ENCODE measurements at places on chromosomes 4 and X.

- DNase-seq = no peak
- no peak overlapping the region for H3K4me3 ChIP-seq
- H3K27ac ChIP-seq = no peak overlapping the region
- no peaks in the 10 kb centered on the region for H3K4me1 ChIP-seq
Observed at GRCh38 chr4:34850968-34851367, 1393.3 kb downstream of the ARAP2 start.

- no peak overlapping the region for H3K27ac ChIP-seq
- H3K4me1 ChIP-seq = no peaks in the 10 kb centered on the region
- DNase-seq = no peak
- H3K27me3 ChIP-seq = no peaks in the 10 kb centered on the region
- no peaks in the 10 kb centered on the region for H3K36me3 ChIP-seq
Observed at GRCh38 chr4:124322234-124323065, 390.1 kb downstream of the ANKRD50 start.

- H3K4me1 ChIP-seq = peaks cover 24% of the 10 kb centered on the region
- DNase-seq = no peak
- no peaks in the 10 kb centered on the region for H3K36me3 ChIP-seq
- H3K27ac ChIP-seq = no peak overlapping the region
Observed at GRCh38 chrX:13022926-13023325, 21.5 kb downstream of the FAM9C start.

DNA sequence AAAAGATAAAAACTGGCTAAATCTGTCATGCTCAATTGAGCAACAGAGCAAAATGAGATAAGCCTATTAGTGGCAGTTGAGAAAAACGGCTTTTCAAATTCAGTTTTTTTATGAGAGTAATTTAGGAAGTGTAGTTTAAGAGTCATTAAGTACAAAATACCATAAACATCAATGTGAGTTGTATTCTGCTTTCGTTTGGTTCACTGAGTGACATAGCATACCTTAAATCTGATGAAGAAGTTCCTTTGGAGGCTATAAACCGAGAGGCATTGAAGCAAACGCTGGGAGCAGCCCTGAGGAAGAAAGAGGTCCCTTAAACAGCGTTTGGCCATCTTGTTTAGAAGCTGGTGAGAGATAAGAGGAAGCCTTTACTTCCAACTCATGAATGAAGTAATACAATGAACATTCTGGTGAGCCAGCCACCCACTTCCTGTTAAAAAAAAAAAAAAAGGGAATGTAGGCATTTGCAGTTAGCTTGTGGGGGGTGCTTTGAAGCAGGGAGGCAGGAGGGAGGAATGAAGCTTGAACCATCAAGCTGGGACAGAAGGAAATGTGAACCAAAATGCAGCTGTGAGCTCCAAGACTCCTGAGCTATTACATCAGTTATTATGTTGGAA is 132.3 kb downstream of the ZNF330 start:
- H3K4me1 ChIP-seq = no peaks in the 10 kb centered on the region
- H3K4me3 ChIP-seq = no peak overlapping the region
- no peak overlapping the region for H3K27ac ChIP-seq
- no peaks in the 10 kb centered on the region for H3K27me3 ChIP-seq

DNA sequence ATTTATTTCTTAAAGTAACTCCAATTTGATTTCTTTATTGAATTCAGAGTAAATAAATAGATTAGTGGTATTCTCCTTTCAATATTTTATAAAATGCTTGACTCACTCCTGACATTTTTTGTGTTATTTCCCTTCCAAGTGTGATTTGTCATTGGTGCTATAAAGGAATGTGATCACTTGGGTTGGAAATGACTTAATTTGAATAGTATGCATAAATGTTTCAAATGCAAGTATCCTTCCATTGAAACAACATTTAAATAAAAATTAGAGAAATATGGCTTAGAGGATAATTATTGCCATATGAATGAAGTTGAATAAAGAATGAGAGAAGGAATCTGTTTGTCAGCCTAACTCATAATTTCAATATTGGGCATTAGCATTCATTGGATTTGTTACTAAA is 182.7 kb downstream of the PABPC4L start:
- no peaks in the 10 kb centered on the region for H3K4me1 ChIP-seq
- no peak overlapping the region for H3K27ac ChIP-seq
- no peak for DNase-seq
- H3K4me3 ChIP-seq = no peak overlapping the region

DNA sequence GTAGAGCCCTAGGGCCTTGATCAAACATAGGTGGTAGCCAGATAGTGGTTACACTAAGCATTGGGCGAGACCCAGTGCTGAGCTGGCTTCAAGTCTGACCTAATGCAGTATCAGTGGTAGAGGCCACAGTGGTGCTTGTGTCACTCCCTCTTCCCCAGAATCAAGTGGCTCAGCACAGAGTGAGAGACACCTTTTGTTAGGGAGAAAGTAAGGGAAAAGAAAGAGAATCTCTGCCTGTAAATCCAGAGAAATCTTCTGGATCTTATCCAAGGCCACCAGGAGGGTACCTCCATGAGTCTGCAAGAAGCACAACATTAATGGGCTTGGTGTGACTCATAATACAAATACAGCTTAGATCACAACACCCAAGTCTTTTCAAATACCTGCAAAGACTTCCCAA is 117.7 kb upstream of the SLC6A14 start:
- H3K36me3 ChIP-seq = no peaks in the 10 kb centered on the region
- H3K27me3 ChIP-seq = no peaks in the 10 kb centered on the region
- H3K4me1 ChIP-seq = no peaks in the 10 kb centered on the region
- H3K4me3 ChIP-seq = no peak overlapping the region
- no peak overlapping the region for H3K27ac ChIP-seq
- DNase-seq = no peak

DNA sequence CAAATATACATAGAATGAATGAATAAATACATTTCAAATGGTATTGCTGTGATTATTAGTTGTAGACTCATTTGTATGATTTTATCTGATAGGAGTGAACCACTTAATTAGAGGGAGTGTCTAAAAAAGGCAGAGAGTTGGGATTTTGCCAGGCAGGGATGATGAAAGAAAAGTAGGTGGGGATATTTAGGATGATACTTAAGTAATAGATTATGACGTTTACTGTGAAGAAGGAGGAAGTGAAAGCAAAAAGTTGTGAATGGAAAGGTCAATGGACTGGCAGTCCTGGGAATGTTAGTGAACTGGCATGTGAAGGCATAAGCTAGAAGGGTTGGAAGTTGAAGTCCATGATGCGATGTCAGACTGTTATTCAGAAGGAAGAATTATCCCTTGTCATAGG is 917.1 kb downstream of the RAPGEF2 start:
- H3K4me1 ChIP-seq = no peaks in the 10 kb centered on the region
- H3K27ac ChIP-seq = no peak overlapping the region
- DNase-seq = no peak
- no peaks in the 10 kb centered on the region for H3K27me3 ChIP-seq
- no peak overlapping the region for H3K4me3 ChIP-seq

DNA sequence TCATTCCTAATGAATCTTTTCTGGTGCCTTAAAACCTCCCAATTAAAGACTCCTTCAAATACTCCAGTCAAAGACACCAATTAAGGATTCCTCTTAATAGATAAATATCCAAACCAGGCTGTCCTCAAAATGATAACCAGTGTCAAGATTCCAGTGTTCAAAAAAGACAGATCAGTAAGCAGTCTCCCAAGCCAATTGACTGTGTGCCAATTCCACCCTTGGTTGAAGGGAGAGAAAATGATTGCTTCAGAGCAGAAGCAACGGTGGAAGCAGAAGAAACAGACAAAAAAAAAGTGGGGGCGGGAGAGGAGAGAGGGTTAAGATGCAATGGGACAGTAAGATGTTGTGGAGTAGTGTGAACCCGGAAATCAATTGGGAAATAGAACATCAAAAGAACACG is 216.0 kb upstream of the FTHL17 start:
- no peaks in the 10 kb centered on the region for H3K36me3 ChIP-seq
- H3K27ac ChIP-seq = no peak overlapping the region
- no peak overlapping the region for H3K4me3 ChIP-seq
- DNase-seq = no peak
- no peaks in the 10 kb centered on the region for H3K4me1 ChIP-seq

DNA sequence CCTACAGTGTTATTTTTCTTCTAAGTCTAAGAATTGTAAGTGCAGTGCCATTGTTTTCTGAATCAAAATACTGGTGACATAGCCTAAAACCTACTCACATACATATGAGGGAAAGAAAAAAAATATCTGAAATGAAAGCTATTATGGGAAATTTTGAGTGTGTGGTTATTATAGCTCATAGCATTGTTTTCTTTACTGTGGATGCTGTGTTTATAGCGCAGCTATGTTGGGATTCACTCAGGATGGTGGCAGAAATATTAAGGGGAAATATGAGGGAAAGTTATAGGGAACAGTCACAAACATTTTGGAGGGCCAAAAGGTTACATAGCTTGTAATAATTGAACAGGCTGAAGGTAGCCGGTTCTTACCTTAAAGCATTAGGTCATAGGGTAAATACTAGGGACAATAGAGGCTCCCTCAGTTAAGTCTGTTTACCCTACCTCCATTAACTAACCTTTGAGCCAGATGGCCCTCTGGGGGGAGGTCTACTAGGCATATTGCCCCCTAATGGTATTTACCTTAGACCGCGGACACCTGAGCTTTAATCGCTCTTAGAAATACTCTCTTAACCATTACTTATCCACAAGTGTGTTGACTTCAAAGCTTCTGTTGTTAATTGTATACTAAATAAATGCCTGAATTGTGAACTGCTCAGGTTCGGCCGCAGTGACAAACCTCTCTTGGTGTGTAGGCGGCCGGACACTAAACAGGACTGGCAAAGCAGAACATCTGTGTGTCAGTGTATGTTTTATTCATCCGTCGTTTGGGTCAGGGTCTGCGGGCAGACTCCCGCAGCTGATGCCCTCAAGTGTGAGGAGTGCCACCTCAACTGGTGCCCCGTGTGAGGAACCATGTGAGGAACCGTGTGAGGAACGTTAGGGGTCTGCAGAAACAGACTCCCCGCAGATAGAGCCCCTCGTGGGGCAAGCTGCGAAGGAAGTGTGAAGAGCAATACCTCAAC is 21.3 kb upstream of the SULT1B1 start:
- no peaks in the 10 kb centered on the region for H3K4me1 ChIP-seq
- H3K36me3 ChIP-seq = no peaks in the 10 kb centered on the region
- H3K27me3 ChIP-seq = no peaks in the 10 kb centered on the region
